A549 treated with ZK216348 at 1 μM for 4 hours (cell line): ENCODE measurements at places on chromosomes 2 and 18. TPM values are rescaled to one million over a fixed set of nuclear protein-coding genes. Genes with fewer than 3 reads are reported as not detected.

ASNSD1 gene
- 29.1 to 40.7 TPM (median 34.7 TPM) in 5 replicates for total RNA-seq

DSG1 gene
- total RNA-seq = not detected in 5 replicates

ANKRD53 gene
- total RNA-seq = not detected in 5 replicates

PTPRM gene
- 26.0 to 36.8 TPM (median 31.8 TPM) in 5 replicates for total RNA-seq

MARCHF7 gene
- 42.5 to 85.9 TPM (median 55.8 TPM) in 5 replicates for total RNA-seq

SP5 gene
- total RNA-seq = not detected in 5 replicates

CRYGD gene
- not detected in 5 replicates for total RNA-seq

FZD7 gene
- total RNA-seq = 4.4 to 7.3 TPM (median 6.0 TPM) in 5 replicates

PRKAG3 gene
- not detected in 5 replicates for total RNA-seq

CNTNAP5 gene
- not detected in 5 replicates for total RNA-seq

MEIS1 gene
- total RNA-seq = 1.5 to 2.4 TPM (median 1.8 TPM) in 5 replicates

CYTIP gene
- not detected in 5 replicates for total RNA-seq

PDCL3 gene
- 32.7 to 60.0 TPM (median 36.6 TPM) in 5 replicates for total RNA-seq

FBXO15 gene
- total RNA-seq = 0.45 to 0.92 TPM (median 0.81 TPM) in 5 replicates

MARCO gene
- total RNA-seq = 0.14 TPM in 1 of 5 replicates, not detected in the others

VSNL1 gene
- not detected in 5 replicates for total RNA-seq

TMEM163 gene
- 0.07 TPM in 2 of 5 replicates, not detected in the others for total RNA-seq

LRRC30 gene
- not detected in 5 replicates for total RNA-seq

PDE1A gene
- total RNA-seq = 0.07 to 0.43 TPM (median 0.15 TPM) in 5 replicates

DLX1 gene
- total RNA-seq = 2.6 to 3.7 TPM (median 3.2 TPM) in 5 replicates
